Islet precursor cell (in vitro differentiated cells): ENCODE measurements at places on chromosomes 2 and 18.

GRCh38 chr18:26422472-26423162 lies 125.7 kb downstream of the KCTD1 start:
- no peak for DNase-seq

GRCh38 chr2:225756198-225756597 lies 356.7 kb downstream of the NYAP2 start:
- DNase-seq: no peak

DNA sequence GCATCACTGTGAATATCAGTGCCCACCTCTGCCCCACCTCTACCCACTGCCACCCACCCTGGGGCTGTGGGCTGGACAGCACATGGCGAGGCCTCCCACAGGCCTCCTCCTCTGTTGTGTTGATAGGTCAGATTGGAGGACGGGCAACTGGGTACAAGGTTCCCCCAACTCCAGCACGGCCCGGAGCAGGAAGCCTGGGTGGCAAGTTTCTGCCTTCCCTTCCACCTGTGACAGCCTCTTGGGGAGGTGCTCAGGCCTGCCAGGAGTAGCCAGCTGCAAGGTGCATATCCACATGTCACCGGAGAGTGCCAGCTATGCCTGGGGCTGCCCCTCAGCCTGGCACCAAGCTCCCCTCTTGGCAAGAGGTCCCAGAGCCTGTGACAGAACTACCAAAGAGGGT lies 6.9 kb upstream of the ECEL1 start:
- no peak for DNase-seq

DNA sequence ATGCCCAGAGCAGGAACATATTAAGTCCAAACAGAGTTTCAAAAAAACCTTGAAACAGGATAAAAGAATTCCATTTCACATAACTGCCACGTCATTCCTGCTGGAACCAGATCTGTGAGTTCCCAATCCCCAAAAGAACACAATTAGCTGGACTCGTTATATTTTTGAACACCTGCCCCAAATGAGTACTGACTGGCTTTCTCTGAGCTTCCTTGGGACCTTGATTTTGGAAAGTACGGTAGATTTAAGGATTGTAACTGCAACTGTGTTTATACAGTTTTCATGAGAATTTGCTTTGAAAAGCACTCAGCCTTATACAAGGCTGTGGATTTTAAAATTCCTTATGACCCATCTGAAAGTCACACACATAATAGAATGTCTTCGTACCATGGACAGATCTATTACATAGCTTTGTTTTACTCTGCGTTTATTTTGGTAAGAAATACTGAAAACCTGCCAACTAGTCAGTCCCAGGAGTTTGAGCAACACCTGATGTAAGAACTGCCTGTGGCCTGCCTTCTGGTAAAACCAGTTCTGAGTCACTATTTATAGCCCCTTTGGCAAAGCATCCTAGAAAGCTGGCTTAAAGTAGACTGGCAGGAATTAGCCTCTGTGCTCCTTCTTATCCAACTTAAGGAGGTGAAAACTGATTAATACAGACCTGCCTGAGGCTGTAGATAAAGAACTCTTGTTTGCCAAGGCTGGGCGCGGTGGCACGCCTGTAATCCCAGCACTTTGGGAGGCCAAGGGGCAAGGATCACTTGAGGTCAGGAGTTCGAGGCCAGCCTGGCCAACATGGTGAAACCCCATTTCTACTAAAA lies 48.1 kb downstream of the MERTK start:
- peak; percentile 81 for DNase-seq

GRCh38 chr2:222169346-222169745 lies 129.5 kb downstream of the PAX3 start:
- DNase-seq: no peak

DNA sequence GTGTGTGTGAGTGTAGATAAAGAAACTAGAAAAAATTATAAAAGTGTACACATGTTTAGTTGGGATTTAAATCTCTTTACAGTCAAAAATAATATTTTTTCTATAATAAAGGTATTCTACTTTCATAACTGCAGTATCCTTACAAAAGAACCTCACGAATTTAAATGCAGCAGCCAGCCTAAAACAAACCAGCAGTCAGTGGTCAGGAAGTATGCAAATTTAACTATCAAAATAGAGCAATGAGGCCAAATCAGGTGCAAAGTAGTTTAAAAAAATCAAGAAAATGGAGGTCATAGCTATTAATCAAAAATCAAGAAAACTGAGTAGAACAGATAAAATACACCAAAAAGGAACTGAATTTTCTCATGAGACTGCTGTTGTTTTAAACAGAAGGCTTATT lies 407.1 kb downstream of the CDH19 start:
- no peak for DNase-seq
